Effector CD8-positive, alpha-beta T cell (primary cell): ENCODE measurements at places on chromosomes 7 and 10.
A peak's percentile ranks its signal among the peaks of the same experiment; 100 is the strongest.

- no peak for DNase-seq
Measured at GRCh38 chr10:118139321-118139720, 92.6 kb upstream of the RAB11FIP2 start.

- no peak for DNase-seq
Measured at GRCh38 chr10:114559636-114560035, 98.4 kb downstream of the ABLIM1 start.

- peak; percentile 6 for DNase-seq
Measured at GRCh38 chr10:94279835-94280709, 82.7 kb downstream of the NOC3L start.

DNA sequence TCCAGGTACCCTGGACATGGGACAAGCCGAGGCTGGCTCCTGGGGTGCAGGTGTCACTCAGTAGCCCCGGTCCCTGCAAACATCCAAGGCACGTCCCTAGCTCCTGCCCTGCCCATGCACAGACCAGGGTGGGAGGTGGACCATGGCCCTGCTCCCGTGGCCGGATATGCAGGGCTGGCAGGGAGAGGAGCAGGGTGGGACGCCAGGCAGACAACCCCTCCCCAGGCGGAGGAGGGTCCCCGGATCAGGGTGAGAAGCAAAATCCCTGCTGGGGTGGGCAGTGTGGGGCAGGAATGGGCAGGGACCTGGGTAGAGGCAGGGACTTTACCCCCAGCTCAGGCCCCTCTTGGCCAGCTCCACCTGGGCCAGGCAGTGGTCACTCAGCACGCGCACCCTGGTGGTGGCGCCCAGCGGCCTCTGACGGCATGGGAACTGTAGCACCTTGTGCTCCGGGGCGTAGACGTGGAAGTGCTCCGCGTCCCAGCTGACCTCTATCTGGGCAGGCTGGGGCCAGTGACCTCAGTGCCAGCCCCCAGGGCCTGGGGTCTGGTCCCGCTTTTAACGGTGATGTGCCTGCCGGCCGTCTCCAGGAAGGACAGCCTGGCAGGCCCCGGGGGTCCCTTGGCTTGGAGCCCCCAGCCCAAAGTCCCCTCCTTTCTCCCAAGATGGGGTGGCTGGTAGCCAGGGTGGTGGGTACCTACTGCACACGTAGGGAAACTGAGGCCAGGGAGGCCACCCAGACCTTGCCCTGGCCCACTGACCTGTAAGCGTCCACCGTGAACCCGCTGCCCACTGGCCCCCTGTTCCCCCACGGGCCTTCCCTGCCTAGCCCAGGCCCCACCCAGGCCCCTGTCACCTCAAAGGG lies 1.2 kb downstream of the GRIFIN start:
- DNase-seq, result no peak

- DNase-seq, result no peak
Measured at GRCh38 chr10:42960991-42961795, 115.7 kb upstream of the RET start.

- DNase-seq, result no peak
Measured at GRCh38 chr10:124004663-124005004, 88.8 kb downstream of the CHST15 start.

- no peak for DNase-seq
Measured at GRCh38 chr7:130303551-130303950, 10.6 kb downstream of the CPA4 start.

GRCh38 chr10:59888781-59889435 lies 17.4 kb downstream of the CCDC6 start:
- DNase-seq, result no peak

- DNase-seq, result no peak
Measured at GRCh38 chr7:30309302-30309701, 24.9 kb downstream of the ZNRF2 start.

DNA sequence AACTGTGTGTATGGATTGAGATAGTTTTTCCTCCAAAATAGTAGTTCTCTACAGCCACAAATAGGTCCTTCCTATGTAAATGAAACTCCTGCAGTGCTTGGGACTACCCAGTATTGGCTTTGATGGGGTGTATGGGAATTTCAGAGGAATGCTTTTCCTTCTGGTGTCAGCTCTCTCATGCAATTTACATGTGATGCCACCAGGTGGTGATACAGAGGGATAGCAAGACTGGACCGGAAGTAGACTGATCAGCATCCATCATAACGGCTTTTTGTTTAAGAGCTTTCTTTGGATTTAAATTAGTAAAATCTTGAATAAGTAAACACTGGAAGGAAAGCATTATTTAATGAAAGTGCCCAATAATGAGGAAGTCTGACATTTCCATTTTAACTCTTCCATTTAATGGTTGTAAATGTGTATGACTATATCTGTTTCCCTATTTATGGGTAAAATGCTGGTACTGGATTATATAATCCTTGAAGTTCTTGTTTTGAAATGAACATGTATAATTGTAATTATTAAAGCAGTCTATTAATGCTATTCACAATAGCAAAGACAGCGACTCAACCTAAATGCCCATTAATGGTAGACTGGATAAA lies 22.7 kb downstream of the DYNC1I1 start:
- DNase-seq, result no peak

GRCh38 chr10:1358860-1359625 lies 302.9 kb downstream of the WDR37 start:
- no peak for DNase-seq

DNA sequence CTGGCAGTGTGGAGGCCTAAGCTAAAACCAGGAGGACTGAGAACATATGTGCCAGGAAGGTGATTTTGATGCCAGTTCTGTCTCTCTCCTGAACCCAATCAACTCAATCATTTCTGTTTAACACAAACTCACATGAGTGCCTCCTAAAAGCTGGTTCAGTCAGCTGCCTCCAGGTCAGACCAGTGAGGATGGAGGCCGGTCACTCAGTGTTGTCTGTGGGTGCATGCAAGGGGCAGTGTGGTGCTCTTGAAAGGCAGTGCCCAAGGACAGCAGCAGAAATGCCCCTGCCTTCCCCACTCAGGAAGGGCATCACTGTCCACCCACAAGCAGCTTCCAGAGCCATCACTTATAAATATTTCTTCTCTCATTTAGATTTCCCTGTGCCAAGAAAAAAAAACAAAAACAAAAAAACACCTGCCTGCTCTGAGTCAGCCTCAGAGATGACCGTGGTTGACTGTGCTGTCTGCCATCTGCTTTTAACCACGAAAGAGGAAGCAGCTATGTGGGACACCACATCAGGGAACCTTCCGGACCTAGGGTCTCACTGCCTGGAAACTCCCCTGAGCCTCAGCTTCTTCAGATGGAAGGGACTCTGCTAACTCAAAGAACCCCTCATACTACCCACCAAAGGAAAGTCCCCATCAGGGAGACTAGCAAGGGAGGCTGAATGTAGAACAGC lies 39.1 kb downstream of the VOPP1 start:
- DNase-seq, result peak; percentile 17

DNA sequence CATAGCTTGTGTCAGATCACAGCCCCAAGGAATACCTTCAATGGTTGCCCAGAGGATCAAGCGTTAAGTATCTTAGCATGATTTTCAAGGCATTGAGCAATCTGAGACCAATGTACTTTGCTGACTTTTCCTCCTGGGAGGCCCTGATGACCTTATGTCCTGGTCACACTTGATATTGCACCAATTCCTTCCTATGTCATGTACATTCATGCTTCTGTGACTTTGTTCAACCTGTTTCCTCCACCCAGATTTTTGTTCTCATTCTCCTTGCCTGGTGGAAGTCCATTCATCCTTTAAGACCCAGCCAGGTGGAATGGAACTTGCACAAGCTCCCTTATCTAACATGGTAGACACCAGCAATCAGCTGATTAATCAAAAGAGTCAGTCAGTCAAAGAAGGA lies 160.8 kb downstream of the PFKFB3 start:
- no peak for DNase-seq

- DNase-seq, result no peak
Measured at GRCh38 chr7:23230641-23231101, 15.9 kb upstream of the GPNMB start.
